Activated naive CD8-positive, alpha-beta T cell treated with anti-CD3 and anti-CD28 coated beads, Interleukin-2, amount 50 U/mL, for 24 hours (primary cell): ENCODE measurements at places on chromosomes 4 and X.

DNA sequence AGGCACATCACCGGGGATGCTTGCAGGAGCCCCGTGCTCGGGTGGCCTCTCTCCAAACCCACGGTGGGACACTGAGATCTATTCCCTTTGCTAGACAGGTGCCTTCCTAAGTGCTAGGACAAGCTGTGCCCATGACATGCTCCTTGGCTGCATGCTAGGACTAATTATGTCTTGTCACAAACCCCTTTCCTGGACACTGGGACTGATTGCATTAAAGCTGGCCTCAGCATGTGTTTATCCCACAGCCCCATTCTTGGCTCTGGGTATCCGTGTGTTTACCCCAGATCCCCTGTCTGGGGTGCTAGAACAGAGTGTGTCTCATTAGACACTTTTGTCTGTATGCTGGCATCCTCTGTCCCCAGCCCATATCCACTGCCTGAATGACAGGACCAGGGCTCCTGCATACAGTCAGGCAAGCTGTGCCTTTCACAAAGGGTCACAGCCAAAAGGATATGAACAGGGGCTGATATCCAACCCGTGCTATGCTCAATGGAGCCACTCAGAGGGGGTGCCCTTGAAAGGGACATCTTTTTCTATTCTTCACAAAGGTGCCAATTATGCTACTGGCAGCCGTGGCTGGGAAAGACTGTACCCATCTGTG is 9.2 kb upstream of the IQSEC2 start:
- no peaks in the 10 kb centered on the region for H3K27me3 ChIP-seq
- no peak overlapping the region for H3K4me3 ChIP-seq
- peaks cover 22% of the 10 kb centered on the region for H3K4me1 ChIP-seq

GRCh38 chr4:14920237-14920636 is 82.0 kb upstream of the CPEB2 start:
- H3K4me3 ChIP-seq, result no peak overlapping the region
- DNase-seq, result no peak
- H3K27me3 ChIP-seq, result peaks cover 5% of the 10 kb centered on the region
- H3K36me3 ChIP-seq, result no peaks in the 10 kb centered on the region

GRCh38 chr4:113101669-113102068 is 52.2 kb downstream of the ANK2 start:
- peaks cover 2% of the 10 kb centered on the region for H3K27me3 ChIP-seq
- DNase-seq, result no peak
- no peaks in the 10 kb centered on the region for H3K4me1 ChIP-seq

DNA sequence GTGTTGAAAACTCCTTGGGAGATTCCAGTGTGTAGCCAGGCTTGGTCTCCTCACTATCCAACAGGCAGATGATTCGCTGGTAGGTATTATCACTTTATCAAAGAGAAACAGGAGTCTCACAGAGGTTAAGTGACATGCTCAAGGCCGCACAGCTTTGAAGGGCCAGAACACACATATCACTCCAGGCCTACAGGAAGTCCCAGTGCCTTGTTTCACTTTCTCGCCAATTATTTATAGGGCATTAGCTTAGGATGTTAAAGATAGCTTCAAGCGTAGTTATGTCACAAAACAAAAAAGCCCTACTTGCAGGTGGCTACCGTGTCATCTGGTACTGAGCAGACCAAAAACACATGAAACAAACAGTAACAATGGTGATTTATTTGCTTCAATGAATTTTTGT is 13.2 kb downstream of the ATP8A1 start:
- no peak overlapping the region for H3K4me3 ChIP-seq
- H3K36me3 ChIP-seq, result no peaks in the 10 kb centered on the region
- H3K27ac ChIP-seq, result peak overlapping the region; percentile 9

- H3K27me3 ChIP-seq, result no peaks in the 10 kb centered on the region
- H3K4me3 ChIP-seq, result no peak overlapping the region
- H3K27ac ChIP-seq, result no peak overlapping the region
- no peak for DNase-seq
- no peaks in the 10 kb centered on the region for H3K4me1 ChIP-seq
- H3K36me3 ChIP-seq, result no peaks in the 10 kb centered on the region
Measured at GRCh38 chrX:136999024-136999423, 34.8 kb downstream of the GPR101 start.

DNA sequence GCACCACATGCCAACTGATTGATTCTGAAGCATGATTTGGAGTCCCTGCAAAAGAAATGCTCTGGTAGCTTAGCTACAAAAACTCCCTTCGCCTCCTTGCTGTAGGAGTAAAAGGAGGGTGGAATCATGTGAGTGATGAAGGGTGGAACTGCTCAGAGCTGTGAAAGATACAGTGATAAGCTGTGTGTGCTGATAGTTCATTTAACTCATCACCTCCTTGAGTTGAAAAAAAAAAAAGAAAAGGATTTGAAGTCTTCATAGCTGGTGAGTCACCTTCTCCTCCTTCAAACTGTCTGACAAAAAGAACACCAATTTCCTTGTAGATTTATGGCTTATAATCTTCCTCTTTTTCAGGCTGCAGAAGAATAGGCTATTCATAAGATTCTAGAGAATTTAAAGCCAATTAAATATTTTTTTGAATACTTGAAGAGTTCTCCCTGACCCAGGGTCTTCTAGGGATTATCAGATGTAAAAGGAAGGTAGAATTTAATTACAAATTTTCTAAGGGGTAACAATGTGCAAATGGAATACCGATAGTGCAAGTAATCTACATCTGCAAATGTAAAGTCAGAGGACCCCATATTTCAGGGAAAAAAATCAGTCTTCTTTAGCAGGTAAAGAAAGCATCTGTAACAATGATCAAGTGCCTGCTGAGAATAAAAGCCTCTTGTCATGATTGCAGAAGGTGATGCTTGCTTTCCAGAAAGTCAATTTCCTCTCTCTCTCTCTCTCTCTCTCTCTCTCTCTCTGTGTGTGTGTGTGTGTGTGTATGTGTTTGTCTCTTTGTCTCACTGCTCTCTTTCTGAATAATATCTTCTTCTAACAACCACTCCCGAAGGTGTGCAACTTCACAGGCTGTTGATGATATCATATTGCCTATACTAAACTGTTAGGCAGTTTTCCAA is 208.8 kb upstream of the VEGFC start:
- no peaks in the 10 kb centered on the region for H3K27me3 ChIP-seq
- DNase-seq, result no peak
- no peaks in the 10 kb centered on the region for H3K36me3 ChIP-seq
- H3K4me1 ChIP-seq, result no peaks in the 10 kb centered on the region
- no peak overlapping the region for H3K27ac ChIP-seq

DNA sequence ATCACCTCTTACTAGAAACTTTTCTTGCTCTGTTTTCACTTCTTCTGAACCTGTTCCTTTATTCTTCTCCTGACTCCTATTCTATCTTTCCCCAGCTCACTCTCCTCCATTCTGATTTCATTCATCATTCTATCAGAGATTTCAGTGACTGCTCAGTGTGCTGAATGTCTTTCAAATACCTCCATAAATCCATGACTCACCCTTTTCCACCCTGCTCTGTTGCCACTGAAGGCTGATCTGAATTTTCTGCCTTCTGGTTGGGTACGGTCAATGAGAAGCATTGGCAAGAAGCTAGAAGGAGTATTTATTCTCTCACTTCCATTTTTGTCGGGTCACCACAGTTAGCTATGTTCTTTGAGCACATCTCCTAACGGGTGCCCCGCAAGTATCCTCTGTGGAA is 265.9 kb downstream of the CBLL2 start:
- no peak overlapping the region for H3K4me3 ChIP-seq
- no peaks in the 10 kb centered on the region for H3K4me1 ChIP-seq
- H3K27me3 ChIP-seq, result no peaks in the 10 kb centered on the region
- H3K27ac ChIP-seq, result no peak overlapping the region
- DNase-seq, result no peak
